Immature natural killer cell (primary cell): ENCODE measurements at places on chromosomes 11 and 22.

DNA sequence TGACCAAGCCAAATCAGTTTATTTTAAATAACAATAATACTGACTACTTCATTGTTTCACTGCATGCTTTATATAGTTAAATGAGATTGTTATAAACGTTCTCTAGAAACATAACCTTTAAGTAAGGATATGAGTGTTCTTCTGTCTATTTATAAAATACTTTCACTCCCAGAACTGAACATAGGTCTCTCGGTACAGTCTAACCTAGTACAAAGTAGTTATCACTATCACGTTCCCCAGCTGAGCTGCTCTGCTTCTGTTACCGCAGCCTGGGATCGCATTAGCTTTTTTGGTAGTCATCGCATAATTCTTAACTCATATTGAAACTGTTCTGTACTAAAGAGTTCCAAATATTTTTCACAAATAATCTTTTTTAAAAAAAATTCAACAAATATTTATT lies 143.6 kb downstream of the WNT11 start:
- DNase-seq, result no peak

DNA sequence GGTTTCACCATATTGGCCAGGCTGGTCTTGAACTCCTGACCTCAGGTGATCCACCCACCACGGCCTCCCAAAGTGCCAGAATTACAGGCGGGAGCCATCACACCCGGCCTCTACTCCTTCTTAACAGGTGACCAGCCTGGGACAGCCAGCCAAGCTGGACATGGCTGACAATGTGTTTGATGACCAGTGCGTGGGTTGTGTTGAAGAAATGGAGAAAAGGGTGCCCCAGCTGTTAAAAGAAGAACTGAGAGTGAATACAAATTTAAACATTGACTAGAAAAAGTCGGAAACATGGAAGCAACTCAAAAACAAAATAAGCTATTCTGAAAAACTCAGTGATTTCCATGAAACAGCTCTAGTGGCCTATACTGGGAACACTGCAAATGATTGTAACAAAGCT lies 86.5 kb upstream of the CLPB start:
- DNase-seq, result no peak

GRCh38 chr11:103112364-103112763 lies 3.1 kb downstream of the DYNC2H1 start:
- DNase-seq, result no peak

DNA sequence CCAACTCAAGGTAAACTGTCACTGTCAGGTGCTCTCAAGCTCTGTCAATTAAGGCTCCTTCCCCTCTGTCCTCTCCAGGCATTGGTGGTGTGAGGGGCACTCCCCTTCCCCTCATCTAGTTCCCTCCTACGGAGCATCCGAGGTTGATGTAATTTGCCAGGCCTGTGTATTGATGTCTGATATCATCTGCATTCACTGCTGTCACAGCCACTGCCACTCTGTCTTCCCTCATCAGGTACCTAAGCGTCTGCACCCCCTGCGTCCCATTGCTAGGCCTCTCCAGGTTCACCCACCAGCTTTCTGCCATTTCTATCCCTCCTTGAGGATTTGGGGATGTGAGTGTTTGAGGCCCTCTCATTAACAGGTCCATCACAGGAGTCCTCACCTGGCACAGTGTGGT lies 50.0 kb upstream of the SYT13 start:
- DNase-seq, result no peak

GRCh38 chr11:23932485-23932898 lies 564.4 kb upstream of the LUZP2 start:
- DNase-seq, result no peak

GRCh38 chr11:88543902-88544655 lies 206.5 kb upstream of the CTSC start:
- DNase-seq, result peak; percentile 68

DNA sequence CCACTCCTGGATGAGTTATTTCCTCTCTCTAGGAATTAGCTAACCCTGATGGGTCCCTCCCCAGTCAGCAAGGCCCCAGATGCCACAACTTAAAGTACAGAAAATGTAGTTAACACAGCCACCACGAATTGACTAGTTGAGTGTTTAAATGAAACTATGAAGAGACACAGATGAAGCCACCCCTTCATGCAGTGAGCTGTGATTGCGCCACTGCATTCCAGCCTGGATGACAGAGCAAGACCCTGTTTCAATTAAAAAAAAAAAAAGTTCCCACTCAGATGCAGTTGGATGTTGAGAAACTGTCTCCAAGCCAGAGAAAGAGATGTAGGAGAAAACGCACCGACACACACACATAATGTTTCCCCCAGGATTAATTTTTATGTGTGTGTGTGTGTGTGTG lies 53.3 kb downstream of the SCN3B start:
- no peak for DNase-seq

GRCh38 chr11:119539583-119539982 lies 116.6 kb upstream of the THY1 start:
- no peak for DNase-seq

DNA sequence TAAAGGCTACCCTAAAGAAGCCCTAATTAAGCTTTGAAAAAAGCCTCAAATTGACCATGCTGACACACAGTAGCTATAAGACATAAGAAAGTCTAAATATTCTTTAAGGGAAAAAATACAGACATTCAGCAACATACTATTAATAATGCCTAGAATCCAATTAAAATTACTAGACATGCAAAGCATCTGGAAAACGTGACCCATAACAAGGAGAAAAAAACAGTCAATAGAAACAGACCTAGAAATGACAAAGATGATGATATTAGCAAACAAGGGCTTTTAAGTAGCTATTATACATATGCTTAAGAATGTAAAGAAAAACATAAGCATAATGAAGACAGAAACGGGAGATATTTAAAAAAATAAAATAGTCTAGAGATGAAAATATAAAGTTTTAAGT lies 63.7 kb upstream of the MYOD1 start:
- DNase-seq, result no peak

- no peak for DNase-seq
Observed at GRCh38 chr22:29621761-29622526, 18.5 kb downstream of the NF2 start.

DNA sequence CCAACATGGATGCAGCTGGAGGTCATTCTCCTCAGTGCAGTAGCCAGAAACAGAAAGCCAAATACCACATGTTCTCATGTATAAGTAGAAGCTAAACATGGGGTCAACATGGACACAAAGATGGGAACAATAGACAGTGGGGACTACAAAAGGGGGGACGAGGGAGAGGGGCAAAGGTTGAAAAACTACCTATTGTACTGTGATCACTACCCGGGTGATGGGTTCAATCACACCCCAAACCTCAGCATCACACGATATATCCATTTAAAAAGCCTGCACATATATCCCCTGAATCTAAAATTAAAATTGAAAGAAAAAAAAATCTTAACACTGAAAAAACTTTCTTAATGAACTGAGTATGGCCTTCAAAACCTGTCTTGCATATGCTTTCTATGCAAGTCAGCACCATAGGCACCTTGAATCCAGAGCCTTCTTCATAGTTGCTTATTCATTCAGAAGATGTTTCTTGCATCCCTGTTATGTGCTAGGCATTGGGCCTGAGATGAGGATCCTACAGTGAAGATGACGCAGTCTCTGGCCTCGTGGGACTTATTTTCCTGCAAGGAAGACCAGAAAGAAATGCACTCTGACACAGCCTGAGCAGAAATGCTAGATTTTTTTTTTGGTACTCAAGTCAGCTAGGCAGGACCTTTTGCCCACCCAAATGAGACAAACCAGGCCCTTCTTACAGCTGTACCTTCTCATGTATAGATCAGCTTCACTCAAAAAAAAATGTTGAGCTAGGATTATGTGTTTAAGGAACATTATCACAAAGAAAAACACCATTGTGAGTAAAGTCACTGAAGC lies 21.0 kb downstream of the NNMT start:
- no peak for DNase-seq

DNA sequence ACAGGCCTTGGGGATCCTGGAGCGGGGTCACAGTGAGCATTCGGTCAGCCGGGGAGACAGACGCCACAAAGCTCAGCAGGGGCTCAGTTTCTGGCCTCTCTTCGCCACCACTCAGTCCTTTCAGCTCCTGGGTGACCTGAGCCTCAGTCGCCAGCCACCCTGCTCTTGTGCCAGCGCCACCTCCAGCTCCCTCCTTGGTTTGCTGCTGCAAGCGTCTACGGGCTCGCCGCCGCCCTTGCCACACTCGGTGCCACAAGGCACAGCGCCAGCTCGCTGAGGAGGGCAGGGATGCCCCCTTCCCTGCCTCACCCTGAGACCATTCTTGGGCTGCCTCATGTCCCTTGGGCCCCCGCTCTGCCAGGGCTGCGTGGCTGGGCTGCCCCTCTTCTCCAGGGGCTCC lies 1.5 kb upstream of the EEF1G start:
- DNase-seq, result no peak

DNA sequence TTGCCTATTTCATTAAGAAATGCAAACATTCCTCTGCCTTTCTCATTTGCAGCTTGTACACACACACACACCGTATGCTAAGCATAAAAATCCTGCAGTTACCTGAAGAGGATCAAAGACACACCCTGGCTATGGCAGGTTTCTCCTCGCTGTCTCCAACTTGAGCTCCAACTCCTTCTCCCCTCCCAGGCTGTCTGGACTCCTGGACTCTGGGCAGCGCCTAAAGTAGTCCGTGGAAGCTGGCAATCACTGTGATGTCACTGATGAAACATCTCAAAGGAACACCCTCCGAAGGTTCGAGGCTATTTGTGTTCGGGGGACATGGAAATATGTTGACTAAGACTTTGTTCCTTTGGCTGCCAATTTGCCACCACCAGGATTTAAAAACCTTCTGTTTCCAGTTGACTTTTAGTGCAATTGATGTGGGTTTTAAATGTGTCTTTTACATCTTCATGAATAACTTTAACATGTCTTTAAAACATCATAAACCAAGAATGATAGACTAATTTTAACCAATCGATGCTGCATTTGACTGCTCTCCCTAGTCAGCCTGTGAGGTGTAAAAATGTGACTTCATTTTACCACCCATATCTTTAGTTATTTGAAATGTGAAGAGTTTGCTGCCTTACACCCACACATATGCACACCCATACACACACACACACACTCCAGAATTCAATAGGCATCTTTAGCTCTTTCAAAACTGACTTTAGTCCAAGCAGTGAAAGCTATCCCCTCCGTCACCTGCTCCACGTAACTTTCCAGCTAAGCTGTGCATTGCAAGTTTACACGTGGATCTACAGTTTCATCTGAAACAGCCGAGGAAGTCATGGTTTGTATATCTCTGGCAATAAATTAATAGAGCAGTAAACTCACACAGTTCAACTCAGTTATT lies at the start of gene SLN:
Gene SLN (minus strand): TSS at position 196 of the 895 bp plus-strand sequence.
- DNase-seq, result no peak

- no peak for DNase-seq
Observed at GRCh38 chr11:2687782-2688191, 12.0 kb downstream of the KCNQ1OT1 start.

GRCh38 chr22:24775769-24776492 lies 1.4 kb upstream of the PIWIL3 start:
- no peak for DNase-seq

DNA sequence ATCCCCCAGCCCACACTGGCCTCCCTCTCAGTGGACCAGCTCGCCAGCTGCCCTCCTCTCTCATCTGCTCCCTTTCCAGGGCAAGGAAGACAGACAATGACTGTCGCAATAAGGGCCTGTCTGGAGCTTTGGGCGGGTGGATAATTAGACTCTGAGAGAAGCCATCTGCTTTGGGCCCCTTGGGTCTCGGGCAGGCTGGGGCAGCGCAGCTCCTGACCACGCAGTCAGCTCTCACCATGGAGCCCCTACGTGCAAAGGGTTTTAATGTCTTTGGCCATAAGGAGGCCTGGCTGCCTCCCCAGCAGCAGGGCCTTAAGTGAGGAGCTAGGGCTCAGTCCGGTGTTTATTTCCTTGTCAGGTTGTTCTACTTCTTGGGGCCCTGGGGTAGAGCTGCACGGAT lies 153.9 kb downstream of the CHST1 start:
- no peak for DNase-seq

GRCh38 chr11:134014511-134014910 lies 54.4 kb upstream of the JAM3 start:
- no peak for DNase-seq

GRCh38 chr11:85603220-85603619 lies 23.9 kb downstream of the DLG2 start:
- DNase-seq, result no peak

- DNase-seq, result no peak
Observed at GRCh38 chr11:120281143-120281795, 41.3 kb downstream of the POU2F3 start.

DNA sequence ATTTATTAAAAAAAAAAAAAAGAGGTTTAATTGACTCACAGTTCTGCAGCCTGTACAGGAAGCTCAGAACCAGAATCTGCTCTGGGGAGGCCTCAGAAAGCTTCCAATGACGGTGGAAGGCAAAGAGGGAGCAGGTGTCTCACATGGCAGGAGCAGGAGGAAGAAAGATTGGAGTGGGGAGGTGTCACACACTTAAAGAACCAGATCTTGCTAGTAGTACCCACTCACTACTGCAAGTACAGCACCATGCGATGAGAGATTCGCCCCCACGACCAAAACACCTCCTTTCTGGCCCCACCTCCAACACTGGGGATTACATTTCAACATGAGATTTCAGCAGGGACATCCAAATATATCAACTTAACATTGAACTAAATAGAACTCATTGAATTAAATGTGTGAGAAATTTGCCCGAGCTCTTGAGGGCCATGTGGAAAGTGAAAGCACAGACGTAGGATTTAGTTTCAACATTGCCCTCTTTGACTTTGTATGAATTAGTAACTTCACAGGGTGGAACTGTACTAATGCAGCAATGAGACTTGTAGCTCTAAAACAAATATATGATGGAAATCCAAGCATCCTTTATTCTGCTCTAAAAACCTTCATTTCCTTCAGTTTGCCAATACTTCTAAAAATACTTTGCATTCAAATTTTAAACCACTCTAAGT lies 628.2 kb downstream of the FAM181B start:
- DNase-seq, result no peak

DNA sequence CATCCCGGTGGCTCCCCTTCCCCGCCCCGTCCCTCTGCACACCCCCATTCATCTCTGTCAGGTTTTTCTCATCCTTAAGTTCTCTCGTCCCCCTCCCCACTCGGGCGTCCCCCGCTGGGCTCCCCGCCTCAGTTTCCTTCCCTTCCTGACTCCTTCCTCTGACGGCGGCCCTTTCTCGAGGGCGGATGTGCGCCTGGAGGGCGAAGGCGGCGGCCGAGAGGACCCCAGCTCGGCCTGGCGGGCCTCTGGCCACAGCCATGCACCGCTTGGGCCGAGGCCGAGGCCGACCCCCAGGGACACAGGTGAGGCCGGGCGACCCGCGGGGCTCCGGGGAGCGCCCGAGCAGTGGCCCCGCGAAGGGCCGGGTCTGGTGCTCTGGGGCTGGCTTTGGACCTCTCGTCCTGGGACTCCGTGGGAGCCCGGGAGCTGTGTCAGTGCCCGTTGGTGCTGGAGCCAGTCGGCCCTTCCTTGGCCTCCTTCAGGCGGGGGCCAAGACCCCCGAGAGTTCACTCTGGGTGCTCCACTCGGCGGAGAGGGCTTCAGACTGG lies 2.9 kb downstream of the PHLDB1 start:
- DNase-seq, result no peak
